ENCODE measurements at places on chromosomes 6 and 20.

DNA sequence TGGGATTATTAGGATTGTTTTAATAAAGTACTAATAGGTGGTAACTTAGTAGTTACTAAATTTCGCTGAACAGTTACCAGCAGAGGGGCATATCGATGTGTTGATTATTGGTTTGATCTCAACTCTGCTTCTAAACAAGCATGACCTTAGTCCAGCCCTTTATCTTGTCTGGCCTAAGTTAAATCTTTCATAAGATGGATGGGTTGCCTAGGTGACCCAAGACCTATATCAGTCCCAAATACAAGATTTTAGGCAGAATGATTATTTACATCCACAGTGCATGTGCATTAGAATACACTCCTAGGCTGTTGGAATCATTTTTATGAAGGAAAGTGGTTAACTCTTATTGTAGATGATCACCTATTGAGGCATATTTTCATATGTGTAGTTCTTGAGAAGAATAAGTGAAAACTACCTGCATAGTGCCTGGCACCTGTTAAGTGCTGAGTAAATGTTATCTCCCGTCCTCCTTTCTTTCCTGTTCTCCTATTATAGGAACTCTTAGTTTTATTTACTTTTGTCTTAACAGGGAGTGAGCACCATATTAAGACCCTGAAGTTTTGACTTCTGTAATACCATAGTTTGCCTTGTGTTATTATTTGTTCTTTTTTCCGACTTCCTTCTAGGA, 1.1 kb downstream of the HSF2 start:
- DNase-seq: no peak

GRCh38 chr6:153872946-153873345, 166.1 kb upstream of the OPRM1 start:
- no peak for DNase-seq

GRCh38 chr6:170052991-170053821, 237.7 kb downstream of the DLL1 start:
- DNase-seq: no peak

- DNase-seq: no peak
These were observed 196.8 kb downstream of the ATXN1 start for GRCh38 chr6:16564436-16564835.

DNA sequence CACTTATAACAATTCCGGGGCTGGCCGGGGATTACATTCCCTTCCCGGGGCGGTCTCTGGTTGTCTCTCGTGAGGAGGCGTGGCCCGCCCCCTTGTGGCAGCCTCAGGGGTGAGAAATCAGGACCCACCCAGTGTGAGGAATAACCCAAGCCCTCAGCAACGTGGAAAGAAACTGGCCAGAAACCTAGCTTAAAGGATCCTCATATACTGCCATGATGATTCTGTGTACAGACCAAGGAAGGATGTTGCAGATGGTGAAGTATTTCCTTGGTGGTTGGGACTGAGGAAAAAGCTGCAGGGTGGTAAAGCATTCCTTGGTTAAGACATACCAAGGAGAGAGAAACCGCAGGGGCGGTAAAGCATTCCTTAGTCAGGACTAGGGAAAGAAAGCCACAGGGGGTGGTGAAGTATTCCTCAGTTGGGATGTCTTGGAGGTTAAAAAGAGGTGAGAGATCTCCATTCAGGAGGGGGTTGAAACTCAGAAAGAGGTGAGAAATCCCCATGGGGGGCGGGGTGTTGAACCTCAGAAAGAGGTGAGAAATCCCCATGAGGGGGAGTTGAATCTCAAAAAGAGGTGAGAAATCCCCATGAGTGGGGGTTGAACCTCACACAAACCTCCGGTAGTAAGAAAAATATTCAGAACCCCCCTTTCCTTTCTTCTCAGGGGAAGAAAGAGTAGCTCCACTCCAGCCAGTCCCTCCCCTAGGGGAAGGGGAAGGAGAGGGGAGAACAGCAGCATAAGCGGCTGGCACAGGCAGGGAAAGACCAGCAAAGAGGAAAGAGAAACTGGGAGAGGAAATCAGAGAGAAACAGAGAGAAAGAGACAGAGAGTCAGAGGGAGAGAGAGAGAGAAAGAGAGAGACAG, 238.1 kb downstream of the RNGTT start:
- DNase-seq: no peak

- no peak for DNase-seq
These were observed 85.2 kb downstream of the SHLD1 start for GRCh38 chr20:5835321-5835821.

DNA sequence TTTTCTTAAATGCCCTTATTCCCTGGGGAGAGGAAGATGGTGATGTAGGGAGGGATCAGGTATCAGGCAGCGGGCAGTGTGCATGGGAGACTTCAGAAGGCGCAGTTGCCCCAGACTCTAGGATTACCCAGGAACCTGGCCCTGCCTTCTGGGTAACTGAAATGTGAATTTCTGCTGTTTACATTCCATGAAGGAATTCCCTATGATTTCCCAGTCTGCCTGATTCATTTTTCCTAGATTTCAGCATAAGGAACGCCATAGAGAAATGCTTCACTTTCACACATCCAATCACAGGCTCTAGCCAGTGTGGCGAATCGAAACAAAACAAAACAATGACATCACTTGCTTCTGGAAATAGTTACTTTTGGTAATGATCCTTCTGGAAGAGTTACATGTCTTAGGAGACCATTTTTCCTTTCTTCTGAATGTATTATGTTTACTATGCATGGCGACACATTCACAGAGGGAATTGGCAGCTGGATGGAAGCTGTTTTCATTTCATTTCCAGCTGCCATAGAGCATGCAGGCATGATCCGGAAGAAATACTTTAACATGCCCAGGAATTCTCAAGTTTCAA, 33.3 kb downstream of the LRP11 start:
- DNase-seq: no peak

- DNase-seq: no peak
These were observed 16.5 kb downstream of the DYNLRB1 start for GRCh38 chr20:34532756-34533155.

DNA sequence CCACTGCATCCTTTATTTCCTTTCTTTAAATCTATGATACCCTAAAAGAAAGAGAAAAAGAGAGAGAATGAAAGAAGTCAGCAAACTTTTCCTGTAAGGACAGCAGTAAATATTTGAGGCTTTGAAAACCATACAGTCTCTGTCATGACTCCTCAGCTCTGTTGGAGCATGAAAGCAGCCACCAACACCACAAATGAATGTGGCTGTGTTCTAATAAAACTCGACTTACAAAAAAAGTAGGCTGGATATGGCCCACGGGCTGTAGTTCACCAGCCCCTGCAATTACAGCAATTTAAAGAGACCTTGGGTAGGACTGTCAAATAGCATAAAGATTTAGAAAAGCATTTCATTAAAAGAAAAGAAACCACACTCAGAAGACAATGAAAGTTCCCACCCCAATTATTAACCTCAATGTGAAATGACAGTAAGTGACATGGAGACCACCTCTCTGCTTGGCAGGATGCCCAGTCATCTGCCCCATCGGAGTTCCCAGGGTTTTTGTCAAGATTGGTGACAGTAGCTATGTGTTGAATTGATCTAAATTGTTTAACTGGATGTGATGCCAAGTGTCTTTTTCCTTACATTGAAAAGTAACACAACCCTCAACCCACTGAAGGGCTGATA, 50.9 kb downstream of the TNFRSF21 start:
- no peak for DNase-seq

DNA sequence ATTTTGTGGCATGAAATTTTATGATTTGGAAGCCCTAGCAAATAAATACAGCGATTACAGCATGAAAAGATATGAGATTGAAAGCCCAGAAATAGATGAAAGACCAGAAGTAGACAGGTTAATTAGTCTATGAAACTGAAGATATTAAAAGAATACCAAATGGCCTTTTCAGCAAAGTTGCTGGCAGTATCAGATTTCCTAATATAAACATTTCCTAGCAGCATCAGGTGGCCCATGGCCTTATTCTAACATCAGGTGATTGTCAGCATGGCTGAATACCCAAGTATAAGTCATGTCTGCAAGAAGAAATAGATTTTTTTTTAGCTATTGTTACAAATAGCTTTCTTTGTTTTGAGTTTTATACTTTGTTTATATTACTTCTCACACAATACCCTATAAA, 93.2 kb downstream of the CLVS2 start:
- DNase-seq: no peak

GRCh38 chr6:41780551-41781365, at the start of gene PRICKLE4:
TSS of gene PRICKLE4 (plus strand) at chr6:41780782. CDS start at chr6:41783474, 2,692 bp downstream.
- DNase-seq: no peak

DNA sequence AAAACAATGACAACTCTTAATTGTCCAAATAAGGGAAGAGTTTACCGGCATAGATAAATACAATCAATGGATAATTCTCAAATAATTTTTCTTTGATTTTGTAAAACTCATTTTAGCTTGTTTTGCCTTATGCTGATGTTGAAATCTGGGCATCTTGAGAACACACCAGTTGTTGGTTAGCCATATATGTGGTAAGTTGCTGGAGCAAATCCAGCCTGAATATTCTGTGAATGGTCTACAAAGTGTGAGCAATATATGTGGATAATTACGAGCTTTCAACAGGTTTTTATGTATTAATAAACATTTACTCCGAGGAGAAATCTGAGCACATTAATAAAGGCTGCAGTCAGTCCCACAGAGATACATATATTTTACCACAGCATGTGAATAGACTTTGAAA, 423.6 kb downstream of the BCKDHB start:
- DNase-seq: no peak

- no peak for DNase-seq
These were observed 2.3 kb downstream of the ARID1B start for GRCh38 chr6:156779206-156780094.

All from stimulated activated CD8-positive, alpha-beta memory T cell treated with anti-CD3 and anti-CD28 coated beads, Interleukin-4, amount 100 ng/mL, for 1 hour (primary cell).